NK-92 treated with Interleukin-12 subunit alpha and Interleukin-12 subunit beta, amount 100 ng/mL, for 24 hours (cell line): ENCODE measurements at places on chromosomes 5 and 9.

- no peak for DNase-seq
Observed at GRCh38 chr5:151578326-151579025, 12.7 kb downstream of the FAT2 start.

- DNase-seq, result no peak
Observed at GRCh38 chr9:76302947-76303550, 91.2 kb downstream of the RFK start.

DNA sequence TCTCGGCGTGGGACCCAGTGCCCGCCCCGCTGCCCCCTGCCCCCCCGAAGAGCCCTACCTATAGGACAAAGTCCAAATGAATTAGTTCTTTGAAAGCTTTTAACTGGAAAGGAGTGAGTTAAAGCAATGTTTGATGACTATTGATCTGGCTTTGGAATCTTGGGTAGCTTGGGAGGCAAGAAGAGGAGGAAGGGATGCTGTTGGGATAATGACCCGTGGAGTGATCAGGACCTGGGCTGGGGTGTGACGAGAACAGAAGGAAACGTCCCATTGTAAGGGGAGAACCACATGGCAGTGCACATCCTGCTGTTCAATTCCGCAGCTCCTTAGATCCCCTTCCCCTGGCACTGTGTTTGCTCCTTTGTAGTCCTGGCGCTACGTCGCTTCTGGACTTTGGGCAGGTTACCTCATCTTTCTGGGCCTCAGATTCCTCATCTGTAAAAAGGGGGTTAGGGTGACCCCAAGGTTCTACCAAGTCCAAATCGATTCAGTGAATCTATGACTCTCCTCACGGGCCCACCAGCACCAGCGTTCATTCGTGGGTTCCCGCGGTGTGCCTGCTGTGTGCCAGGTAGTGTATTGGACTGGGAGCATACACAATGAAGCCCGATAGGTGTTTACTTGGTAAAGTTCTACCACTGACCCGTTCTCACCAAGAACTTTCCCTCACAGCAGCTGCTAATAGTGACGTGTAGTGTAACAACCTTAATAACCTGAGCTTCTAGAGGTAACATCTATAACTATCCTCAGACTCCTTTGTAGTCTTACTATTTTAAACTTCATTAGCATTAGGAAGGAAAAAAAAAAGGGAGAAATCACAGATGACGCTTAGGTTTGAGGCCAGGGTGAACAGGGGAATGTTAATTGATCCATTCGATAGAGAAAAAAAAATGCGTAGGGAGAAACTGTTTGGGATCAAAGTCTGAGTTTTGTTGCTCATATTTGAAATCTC is 1.1 kb upstream of the NADK2 start:
- no peak for DNase-seq

GRCh38 chr5:15353086-15353645 is 146.8 kb upstream of the FBXL7 start:
- no peak for DNase-seq

GRCh38 chr5:139186261-139186660 is 11.9 kb downstream of the SIL1 start:
- no peak for DNase-seq

DNA sequence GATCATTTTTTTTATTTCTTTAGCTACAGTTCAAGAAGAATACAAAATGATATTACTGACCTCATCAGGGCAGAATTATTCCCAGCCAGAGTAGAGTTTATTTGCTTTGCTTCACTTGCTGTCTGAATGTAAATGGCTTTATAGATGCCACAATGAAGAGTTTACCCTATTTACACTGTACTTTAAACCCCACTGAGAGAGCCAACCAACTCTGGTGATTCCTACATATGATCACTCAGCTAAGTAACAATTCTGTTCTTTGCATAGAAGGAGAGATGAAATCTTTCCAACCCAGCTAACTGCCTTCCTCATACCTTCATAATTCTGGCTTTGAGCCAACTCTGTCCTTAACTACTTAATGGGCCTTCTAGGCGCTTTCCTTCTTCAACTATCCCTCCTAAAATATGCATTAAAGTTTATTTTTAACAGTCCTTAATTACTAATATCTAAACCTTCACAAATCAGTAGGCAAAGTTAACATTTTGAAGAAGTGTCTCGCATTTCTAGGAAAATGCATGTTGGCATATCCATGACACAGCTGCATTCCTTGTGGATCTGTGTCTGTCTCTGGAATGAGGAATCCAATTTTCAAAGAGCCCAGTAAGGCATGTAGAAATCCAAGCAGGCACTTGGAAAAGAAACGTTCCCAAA is 284.8 kb upstream of the GRAMD2B start:
- no peak for DNase-seq

DNA sequence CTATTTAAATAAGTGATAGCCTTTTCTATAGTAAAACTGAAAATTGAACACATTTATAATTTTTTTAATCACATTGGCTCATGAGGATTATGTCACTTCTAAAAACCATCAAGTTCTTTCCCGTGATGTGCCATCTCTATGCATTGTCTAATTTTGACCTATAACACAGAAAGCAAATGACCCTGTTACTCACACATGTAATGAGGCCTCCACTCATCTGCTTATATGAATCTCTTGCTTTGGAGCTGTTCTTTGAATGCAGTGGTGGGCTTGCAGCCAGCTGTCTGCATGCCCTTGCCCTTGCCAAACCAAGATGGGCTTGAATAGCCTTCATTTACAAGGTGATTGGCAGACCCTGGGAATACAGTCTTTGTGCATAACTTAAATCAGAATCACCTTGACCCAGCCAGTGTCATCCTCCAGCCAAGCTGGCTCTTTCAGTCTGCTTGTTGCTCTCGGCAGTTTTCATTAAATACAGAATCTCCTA is 163.2 kb downstream of the TRIO start:
- no peak for DNase-seq

DNA sequence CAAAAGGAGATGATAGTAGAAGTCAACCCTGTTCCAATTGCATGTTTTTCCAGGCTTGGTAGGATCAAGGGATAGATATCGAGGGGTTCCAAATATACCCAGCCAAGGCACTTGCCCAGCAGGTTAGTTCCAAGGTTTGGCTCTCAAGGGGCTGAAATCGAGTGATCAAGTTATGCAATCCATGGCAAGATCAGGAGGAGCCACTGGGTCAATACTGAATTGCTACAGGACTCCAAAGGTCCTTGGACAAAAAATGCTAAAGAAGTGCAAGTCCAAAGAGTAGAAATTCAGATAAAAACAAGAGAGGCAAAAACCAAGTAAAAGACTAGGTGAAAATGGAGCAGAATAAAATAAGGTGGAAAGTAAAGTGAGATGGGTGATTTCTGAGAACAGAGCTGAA is 179.1 kb upstream of the RFX3 start:
- DNase-seq, result no peak

GRCh38 chr9:19122490-19123042 is 4.7 kb downstream of the PLIN2 start:
- DNase-seq, result no peak

DNA sequence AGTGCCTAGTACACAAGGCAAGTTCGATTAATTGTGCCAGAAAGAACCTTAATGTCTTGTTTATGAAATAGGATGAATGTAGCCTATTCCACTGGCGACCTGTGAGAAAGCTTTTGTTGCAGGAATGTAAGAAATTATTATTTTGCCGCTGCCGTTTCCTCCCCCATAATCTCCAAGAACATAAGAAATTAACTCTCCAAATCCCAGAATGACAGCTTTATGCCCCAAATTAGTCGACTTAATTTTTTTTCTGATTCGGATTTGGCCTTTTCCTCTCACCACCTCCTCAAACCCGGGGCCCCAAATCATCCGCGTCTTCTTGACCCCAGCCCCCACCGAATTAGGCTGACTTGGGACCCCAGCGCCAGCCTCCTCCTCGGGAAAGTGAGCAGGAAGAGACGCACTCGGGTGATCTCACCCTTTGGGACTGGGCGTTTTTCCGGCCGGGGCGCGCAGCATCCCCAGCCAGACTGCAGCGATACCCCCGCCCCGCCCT is 682 bp upstream of the SPTAN1 start:
- no peak for DNase-seq

GRCh38 chr5:131825404-131826013 is 28.7 kb upstream of the FNIP1 start:
- no peak for DNase-seq

- no peak for DNase-seq
Observed at GRCh38 chr5:32504989-32505596, 60.6 kb upstream of the ZFR start.

- no peak for DNase-seq
Observed at GRCh38 chr9:106960258-106960657, 97.3 kb downstream of the ZNF462 start.

DNA sequence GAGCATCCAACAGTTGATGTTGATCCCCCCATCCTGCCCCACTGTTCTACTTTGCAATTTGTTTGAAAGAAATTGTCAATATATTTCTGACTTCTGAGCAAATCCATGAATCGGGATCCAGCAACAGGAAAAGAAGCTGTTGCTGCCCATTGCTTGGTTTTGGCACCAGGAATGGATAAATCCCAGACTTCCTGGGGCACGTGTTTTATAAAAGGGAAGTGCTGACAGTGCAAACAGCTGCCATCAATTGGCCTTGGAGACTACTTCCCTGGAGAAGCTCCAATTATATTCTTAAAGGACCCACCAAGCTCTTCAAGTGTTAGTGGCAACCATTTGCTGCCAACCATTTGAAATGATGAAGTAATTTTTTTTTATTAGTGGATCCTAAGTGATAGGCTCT is 13.7 kb downstream of the STK32A start:
- DNase-seq, result no peak

DNA sequence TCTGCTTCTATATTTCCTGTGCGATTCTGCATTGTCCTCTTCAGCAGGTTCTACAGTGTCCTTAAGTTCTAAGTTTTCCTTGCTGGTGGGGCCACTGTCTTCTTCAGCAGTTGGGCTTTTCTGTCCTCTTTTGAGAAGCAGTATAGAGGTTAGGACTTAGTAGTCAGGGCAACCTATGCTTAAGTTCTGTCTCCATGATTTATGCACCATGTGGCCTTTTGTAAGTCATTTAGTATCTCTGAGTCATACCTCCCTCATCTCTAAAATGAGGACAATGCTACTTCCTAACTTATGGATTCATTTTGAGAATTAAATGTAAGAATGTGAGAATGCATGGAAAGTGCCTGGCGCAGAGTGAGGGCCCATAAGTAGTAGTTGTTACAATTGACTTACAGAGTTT is 46.8 kb downstream of the GRIN3A start:
- no peak for DNase-seq

- DNase-seq, result no peak
Observed at GRCh38 chr5:132480546-132480892, 10.1 kb downstream of the IRF1 start.

DNA sequence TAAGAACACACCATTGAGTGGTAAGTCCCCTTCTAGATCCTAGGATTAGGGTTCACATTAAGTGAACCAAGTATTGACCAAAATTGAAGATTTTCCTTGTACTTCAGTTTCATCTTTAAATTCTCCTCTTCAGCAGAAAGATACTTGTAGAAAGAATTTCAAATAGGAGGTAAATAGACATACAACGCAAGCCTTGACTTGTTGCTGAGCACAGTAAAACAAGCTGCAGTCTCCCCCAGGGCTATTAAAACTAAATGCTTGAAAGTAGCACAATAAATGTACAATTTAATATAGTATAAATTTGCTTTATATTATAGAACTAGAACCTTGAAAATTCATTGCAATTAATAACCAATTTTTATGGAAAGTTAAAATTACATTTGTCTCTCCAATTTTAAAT is 170.1 kb upstream of the TARS1 start:
- DNase-seq, result no peak

- DNase-seq, result no peak
Observed at GRCh38 chr9:88814577-88814976, 176.7 kb upstream of the S1PR3 start.

DNA sequence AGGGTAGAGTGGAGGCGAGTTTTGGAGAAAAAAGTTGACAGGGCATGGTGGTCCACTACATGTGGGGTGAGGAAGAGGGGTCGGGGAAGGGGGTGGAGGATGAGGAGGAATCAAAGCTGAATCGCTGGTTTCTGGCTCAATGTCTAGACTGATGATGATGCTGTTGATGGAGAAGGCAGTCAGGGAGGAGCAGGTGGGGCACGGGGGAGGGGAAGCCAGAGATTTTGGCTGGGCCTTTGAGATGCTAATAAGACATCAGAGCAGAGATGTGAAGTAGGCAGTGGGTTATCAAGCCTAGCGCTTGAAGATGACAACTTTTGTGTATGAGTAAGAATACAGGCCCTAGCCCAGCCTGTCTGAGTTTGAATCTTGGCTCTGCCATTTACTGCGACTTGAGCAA is 32.4 kb upstream of the TTC23L start:
- DNase-seq, result no peak

DNA sequence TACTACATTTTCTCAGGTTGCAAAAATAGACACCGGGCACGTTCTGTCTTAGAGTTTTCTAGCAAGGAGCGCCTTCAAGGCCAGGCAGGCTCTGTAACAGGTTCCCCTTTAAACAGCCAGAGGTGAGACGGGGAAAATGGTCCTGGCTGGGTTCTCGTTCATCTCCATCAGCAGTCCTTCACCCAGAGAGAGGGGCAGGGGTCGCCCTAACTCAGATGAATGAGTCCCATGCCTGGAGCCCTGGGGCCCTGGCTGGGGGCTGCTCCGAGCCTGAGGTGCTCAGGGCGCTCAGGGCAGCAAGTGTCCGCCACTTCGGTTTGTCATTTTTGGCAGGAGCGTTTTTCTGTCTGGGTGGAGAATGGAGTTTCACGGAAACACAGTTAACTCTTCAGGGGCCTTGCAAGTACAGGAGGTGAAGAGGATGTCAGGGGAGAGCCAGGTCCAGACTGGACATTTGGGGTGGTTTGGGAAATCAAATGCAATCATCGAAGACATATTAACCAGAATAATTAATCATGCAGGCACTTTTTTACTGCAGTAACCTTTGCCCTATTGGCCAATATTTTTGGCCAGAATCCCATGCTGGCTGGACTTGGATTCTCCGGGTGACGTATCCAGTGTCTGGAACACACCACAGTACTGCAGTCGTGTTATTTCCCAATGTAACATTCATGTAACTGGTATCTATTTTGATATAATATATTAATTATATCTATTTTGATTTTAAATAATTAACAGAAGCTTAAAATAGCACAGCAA is 2.9 kb downstream of the NTNG2 start:
- DNase-seq, result no peak

GRCh38 chr9:130963337-130963908 is 24.4 kb upstream of the FIBCD1 start:
- DNase-seq, result no peak

GRCh38 chr9:136900988-136901515 is 14.7 kb downstream of the TRAF2 start:
- no peak for DNase-seq
